Foreskin keratinocyte (primary cell): ENCODE measurements at places on chromosomes 7 and 10. TPM values are rescaled to one million over a fixed set of nuclear protein-coding genes. Genes with fewer than 3 reads are reported as not detected.

Gene HILPDA
- 11.8 and 13.5 TPM in 2 replicates for total RNA-seq

Gene CALCR
- not detected in 2 replicates for total RNA-seq

Gene SLC26A3
- total RNA-seq, result not detected in 2 replicates

- DNase-seq, result no peak
Observed at GRCh38 chr10:101130984-101131961, at the start of gene TLX1. Gene TLX1 (plus strand): TSS chr10:101131300. CDS start chr10:101131542, 242 bp downstream.

GRCh38 chr7:129914536-129915272, 38.1 kb downstream of the UBE2H start:
- no peak for DNase-seq

DNA sequence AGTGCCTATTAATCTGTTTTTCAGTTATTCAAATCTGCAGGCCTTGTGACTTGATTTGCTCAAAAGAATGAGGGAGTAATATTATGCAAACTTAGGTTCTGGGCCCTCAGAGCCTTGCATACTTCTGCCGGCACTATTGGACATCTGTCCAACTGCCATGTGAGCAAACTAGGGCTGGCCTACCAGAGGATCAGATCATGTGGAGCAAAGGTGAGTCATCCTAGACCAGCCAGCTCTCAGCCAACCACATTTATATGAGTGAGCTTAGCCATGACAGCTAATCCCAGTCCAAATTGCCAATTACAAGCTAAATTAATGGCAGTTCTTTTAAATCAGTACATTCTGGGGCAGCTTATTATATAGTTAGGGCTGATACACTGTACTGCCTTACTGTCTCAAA, 69.6 kb downstream of the SDHAF3 start:
- DNase-seq, result no peak

DNA sequence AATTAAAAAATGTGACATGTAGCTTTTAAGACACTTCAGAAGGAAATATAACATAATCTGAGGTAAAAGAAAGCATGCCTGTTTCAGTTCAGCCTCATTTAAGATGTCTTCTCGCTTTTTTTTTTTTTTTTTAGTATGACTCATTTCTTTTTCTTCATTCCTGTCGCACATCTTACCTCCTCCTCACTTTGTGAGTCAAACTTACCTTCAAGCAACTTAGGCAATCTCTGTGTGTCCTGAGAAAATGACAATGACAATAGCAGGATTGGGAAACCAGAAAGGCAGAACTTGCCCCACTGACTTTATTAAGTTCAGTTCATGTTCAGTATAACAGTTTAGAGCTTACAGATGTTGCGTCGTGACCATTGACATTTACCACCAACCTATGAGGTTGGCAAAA, 7.7 kb downstream of the PTN start:
- DNase-seq, result no peak

DNA sequence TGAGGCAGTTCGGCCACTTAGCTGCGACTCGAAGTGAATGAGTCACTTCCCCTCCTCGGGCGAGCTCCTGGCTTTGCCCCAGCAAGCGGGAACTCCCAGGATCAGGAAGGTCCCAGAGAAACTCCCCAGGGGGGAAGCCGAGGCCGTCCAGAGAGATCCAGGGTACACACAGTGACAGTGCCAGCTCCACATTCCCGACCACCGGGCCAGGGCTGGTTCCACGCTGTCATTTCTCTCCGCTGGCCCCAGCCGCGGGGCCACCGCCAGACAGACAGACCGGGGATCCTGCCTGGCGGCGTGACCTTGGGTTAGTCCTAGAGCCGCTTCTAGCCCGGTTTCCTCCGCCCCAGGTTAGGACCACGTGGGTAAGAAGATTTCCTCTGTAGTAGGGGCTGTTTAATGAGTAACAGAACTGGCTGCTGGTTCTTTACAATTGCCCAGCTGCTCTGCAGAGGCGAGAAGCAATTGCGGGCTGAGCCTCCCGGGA, 463 bp upstream of the UPP1 start:
- peak; percentile 92 for DNase-seq

DNA sequence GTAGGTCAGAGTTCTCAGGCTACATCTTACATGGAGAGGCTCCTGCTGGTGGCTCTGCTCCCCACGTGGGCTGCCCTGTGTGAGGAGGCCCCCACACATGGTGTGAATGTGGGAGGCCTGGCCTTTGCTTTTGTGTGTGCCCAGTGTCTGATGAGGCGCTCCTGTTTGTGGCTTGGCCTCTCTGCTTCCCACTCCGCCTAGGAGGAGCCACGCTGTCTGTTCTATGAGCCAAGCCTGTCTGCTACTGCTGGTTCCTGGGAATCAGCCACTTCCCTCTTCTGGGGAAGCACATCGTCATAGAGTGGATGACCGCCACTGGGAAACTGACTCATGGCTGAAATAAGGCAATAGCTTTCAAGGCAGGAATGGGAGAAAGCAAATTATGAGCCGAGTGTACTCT, 87.1 kb downstream of the CYP26A1 start:
- DNase-seq, result no peak

DNA sequence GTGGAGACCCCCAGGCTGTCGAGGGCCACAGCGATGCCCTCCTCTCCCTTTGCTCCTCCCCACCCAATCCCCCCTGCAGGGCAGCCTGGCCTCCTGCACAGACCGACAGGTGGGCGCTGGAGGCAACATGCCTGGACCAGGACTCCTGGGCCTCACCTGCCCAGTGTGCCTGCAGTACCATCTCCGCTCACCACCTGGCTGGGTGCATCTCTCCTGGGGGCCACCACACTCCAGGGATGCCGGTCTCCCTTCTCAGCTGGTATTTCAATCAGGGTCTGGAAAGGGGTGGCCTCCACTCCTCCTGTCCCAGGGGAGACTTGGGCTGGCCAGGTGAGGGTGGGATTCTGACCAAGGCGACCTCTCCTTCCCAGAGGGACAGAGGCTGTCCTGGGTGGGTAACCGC, 17.2 kb upstream of the CFAP46 start:
- no peak for DNase-seq
